Renal cortical epithelial cell (primary cell): ENCODE measurements at places on chromosomes 2 and 18. TPM values are rescaled to one million over a fixed set of nuclear protein-coding genes. Genes with fewer than 3 reads are reported as not detected.

Gene SLC5A7
- not detected in 2 replicates for total RNA-seq

Gene TCF23
- not detected in 2 replicates for total RNA-seq

Gene ITGA4
- 7.7 and 7.8 TPM in 2 replicates for total RNA-seq

Gene ABCG5
- not detected in 2 replicates for total RNA-seq

Gene GRHL1
- total RNA-seq: 1.7 and 4.0 TPM in 2 replicates

Gene COL4A4
- 9.9 and 41.9 TPM in 2 replicates for total RNA-seq

Gene KCNG2
- total RNA-seq: 0.20 TPM in 1 of 2 replicates, not detected in the other

Gene SH2D6
- 0.40 TPM in 1 of 2 replicates, not detected in the other for total RNA-seq

Gene CCDC85A
- total RNA-seq: under 0.01 and 0.15 TPM in 2 replicates

Gene PLGLB2
- 1.3 TPM in 1 of 2 replicates, not detected in the other for total RNA-seq

Gene ABHD3
- total RNA-seq: 15.7 and 21.7 TPM in 2 replicates

Gene RNF138
- total RNA-seq: 15.3 and 18.3 TPM in 2 replicates

Gene CPO
- 1.1 TPM in 1 of 2 replicates, not detected in the other for total RNA-seq

Gene UGT1A6
- 206 and 675 TPM in 2 replicates for total RNA-seq

Gene FKBP1B
- total RNA-seq: 21.3 and 28.5 TPM in 2 replicates

Gene SCN9A
- total RNA-seq: 1.0 and 2.8 TPM in 2 replicates

Gene DUSP28
- total RNA-seq: 3.1 and 4.0 TPM in 2 replicates

Gene BMP10
- not detected in 2 replicates for total RNA-seq

Gene REG1B
- not detected in 2 replicates for total RNA-seq

Gene PNPT1
- 26.5 and 33.3 TPM in 2 replicates for total RNA-seq

Gene ANKRD62
- total RNA-seq: not detected in 2 replicates

Gene EIF4E2
- total RNA-seq: 60.0 and 179 TPM in 2 replicates

Gene DPP4
- 65.7 and 374 TPM in 2 replicates for total RNA-seq

Gene BOLL
- not detected in 2 replicates for total RNA-seq

Gene CNPPD1
- 39.1 and 46.3 TPM in 2 replicates for total RNA-seq

Gene FBLN7
- total RNA-seq: 0.15 and 0.52 TPM in 2 replicates
